Endodermal cell (in vitro differentiated cells): ENCODE measurements at places on chromosomes 3 and 15. TPM values are rescaled to one million over a fixed set of nuclear protein-coding genes. Genes with fewer than 3 reads are reported as not detected.

GRCh38 chr15:37032091-37032775, 68.1 kb downstream of the MEIS2 start:
- no peaks in the 10 kb centered on the region for H3K27me3 ChIP-seq
- H3K36me3 ChIP-seq, result no peaks in the 10 kb centered on the region
- DNase-seq, result no peak
- no peak overlapping the region for H3K4me3 ChIP-seq
- no peak overlapping the region for H3K27ac ChIP-seq

- DNase-seq, result peak; percentile 22
- H3K4me3 ChIP-seq, result no peak overlapping the region
- H3K36me3 ChIP-seq, result no peaks in the 10 kb centered on the region
- H3K4me1 ChIP-seq, result no peaks in the 10 kb centered on the region
These were observed 95.3 kb downstream of the DAPK2 start for GRCh38 chr15:63950911-63951481.

GRCh38 chr3:17481116-17481515, 261.3 kb downstream of the TBC1D5 start:
- H3K4me1 ChIP-seq, result no peaks in the 10 kb centered on the region
- H3K4me3 ChIP-seq, result no peak overlapping the region
- H3K27me3 ChIP-seq, result no peaks in the 10 kb centered on the region

GRCh38 chr15:98427321-98427720, 221.0 kb upstream of the IGF1R start:
- no peak for DNase-seq
- no peak overlapping the region for H3K4me3 ChIP-seq
- H3K27ac ChIP-seq, result no peak overlapping the region
- H3K36me3 ChIP-seq, result no peaks in the 10 kb centered on the region
- no peaks in the 10 kb centered on the region for H3K4me1 ChIP-seq
- H3K27me3 ChIP-seq, result peaks cover 81% of the 10 kb centered on the region

DNA sequence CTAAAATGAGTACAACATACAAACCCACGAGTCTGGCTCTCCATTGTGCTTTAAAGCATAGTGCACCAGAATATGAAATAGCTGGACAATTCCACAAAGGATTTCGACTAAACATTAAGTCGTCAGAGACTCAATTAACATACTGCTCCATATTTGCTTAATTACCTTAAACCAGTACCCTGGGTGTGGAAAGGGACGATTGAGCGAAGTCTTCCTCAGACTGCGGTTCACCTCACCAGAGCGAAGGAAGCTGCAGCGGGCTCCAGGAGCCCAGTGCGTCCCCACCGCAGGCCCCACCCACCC, 218 bp upstream of the TRPC1 start:
- no peaks in the 10 kb centered on the region for H3K36me3 ChIP-seq
- H3K27me3 ChIP-seq, result no peaks in the 10 kb centered on the region
- no peaks in the 10 kb centered on the region for H3K4me1 ChIP-seq
- no peak for DNase-seq

DNA sequence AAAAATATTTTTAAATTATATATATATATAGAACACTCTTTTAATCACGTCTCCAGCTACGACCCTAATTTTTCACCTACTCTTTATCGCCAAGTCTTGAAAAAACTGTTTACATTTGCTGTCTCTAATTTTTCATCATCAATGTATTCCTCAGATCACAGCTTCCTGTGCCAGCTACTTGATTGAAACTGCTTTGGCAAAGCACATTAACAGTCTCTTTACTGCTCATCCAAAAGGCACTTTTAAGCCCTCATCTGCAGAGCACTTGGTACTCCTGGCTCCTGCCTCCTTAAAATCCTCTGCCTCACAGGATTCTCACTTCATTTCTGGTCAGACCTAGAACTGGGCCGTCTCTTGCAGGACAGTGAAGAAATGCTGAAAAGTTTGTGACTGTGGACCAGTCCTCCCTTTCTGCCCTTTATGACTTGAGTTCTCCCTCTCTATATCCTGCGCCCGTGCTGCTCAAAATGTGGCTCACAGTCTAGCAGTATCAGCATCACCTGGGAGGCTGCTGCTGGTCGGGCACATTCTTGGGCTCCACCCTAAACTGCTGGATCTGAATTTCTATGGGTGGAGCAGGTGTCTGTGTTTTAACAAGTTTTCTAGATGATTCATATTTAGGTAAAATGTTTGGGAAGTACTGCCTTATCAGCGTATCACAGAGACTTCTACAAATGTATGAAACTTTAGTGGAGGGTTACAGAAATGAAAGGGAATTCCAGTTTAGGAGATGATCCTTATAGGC, 196.8 kb downstream of the ADAMTSL3 start:
- no peaks in the 10 kb centered on the region for H3K27me3 ChIP-seq
- H3K27ac ChIP-seq, result no peak overlapping the region
- H3K4me1 ChIP-seq, result peaks cover 4% of the 10 kb centered on the region
- H3K4me3 ChIP-seq, result no peak overlapping the region
- DNase-seq, result no peak

DNA sequence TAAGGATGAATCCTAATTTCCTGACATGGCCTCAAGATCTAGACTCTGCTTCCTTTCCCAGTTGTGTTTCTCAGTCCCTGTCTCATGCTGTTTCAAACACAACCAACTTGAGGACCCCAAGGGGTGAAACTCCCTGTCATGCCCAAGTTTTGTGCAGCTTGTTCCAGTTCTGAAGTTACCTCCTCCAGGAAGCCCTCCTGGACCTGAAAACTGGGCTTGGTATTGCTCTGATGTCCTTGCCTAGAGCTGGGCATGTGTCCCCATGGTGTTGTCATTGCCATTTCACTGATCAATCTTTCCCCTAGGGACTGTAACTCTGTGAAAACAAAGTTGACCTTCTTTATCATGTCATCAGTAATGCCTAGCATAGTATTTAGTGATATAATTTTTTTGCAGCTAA, 6.1 kb upstream of the LMOD3 start:
- no peaks in the 10 kb centered on the region for H3K27me3 ChIP-seq
- H3K27ac ChIP-seq, result no peak overlapping the region
- no peak for DNase-seq
- no peaks in the 10 kb centered on the region for H3K36me3 ChIP-seq
- H3K4me1 ChIP-seq, result no peaks in the 10 kb centered on the region

DNA sequence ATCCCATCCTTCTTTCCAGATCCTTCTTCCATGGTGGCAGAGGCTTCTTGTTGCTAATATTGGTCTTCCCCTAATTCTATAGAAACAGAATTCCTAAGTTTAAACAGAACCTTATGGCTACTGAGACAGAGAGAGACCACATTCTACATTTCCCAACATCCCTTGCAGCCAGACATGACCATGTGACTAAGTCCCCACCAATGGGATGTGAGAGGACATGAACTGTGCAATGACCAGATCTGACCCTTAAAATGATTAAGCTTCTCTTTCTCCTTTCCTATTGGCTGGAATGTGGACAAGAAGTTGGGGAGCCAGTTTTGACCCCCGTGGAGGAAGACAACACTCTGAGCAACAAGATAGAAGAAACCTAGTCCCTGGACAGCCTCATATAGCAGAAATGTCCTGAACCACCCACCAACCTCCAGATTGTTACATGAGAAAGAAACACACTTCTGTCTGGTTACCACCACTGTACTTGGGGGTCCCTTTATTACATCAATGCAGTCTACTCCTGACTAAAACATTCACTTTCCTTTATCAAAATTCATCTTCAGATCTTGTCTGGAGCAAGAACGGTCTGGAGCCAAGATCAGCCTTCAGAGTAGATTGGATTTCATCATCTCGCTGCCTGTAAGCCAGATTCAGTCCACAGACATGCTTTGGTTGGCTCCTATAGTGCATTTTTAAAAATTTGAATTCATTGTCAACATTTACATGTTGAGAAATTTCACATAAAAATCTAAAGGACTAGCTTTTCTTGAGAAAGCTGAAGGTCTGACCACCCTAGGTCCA, 183.9 kb downstream of the SHQ1 start:
- H3K4me3 ChIP-seq, result no peak overlapping the region
- no peak for DNase-seq
- no peaks in the 10 kb centered on the region for H3K27me3 ChIP-seq
- no peak overlapping the region for H3K27ac ChIP-seq
- H3K36me3 ChIP-seq, result no peaks in the 10 kb centered on the region

- no peaks in the 10 kb centered on the region for H3K4me1 ChIP-seq
- no peak overlapping the region for H3K27ac ChIP-seq
- DNase-seq, result no peak
These were observed 144.5 kb upstream of the GRM7 start for GRCh38 chr3:6716420-6716819.

DNA sequence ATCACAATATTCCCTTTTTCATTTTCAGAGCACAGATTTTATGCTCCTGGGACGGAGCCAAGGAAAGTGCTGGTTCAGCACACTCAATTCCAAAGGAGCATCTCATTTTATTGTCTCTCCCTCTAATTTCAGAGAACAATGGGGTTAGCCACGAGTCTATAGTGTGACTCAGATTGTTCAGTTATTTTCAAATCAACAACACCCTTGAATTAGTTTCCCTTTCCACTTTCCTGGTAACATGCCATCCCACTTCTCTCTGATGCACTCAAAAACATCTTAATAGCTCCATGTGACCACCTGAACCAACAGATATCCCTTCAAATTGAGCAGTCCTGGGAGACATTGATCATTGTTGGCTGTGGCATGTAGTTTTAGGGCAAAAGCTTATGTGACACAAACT, 389.7 kb upstream of the MDFIC2 start:
- no peaks in the 10 kb centered on the region for H3K36me3 ChIP-seq
- H3K27ac ChIP-seq, result no peak overlapping the region

GRCh38 chr3:172127141-172127540, 87.8 kb downstream of the FNDC3B start:
- H3K27ac ChIP-seq, result no peak overlapping the region
- peaks cover 3% of the 10 kb centered on the region for H3K4me1 ChIP-seq
- peaks cover 80% of the 10 kb centered on the region for H3K36me3 ChIP-seq
- no peaks in the 10 kb centered on the region for H3K27me3 ChIP-seq
- no peak for DNase-seq
- no peak overlapping the region for H3K4me3 ChIP-seq

GRCh38 chr15:60001610-60002527, 2.2 kb upstream of the FOXB1 start:
- H3K4me3 ChIP-seq, result peak overlapping the region; percentile 62
- H3K36me3 ChIP-seq, result no peaks in the 10 kb centered on the region
- H3K4me1 ChIP-seq, result peaks cover 16% of the 10 kb centered on the region

DNA sequence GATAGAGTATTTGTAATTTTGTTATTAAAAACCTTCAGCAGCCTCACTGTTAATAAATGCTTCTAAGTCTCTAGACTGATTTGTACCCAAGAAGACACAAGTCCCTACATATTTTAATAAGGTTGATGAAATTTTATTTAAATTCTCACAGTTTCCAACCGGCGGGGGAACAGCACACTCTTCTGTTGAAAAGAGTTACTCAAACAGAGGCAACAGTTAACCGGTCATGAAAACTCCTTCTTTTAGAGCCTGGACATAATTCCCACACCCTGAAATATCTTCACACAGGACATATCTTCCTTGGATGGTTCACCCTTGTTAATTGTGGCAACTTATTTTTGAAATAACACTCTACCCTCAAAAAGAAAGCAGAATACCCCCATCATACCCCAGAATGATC, 278.8 kb downstream of the FOXP1 start:
- H3K4me3 ChIP-seq, result peak overlapping the region; percentile 82
- H3K27me3 ChIP-seq, result no peaks in the 10 kb centered on the region
- H3K4me1 ChIP-seq, result peaks cover 13% of the 10 kb centered on the region
- H3K36me3 ChIP-seq, result no peaks in the 10 kb centered on the region
- peak overlapping the region; percentile 14 for H3K27ac ChIP-seq

DNA sequence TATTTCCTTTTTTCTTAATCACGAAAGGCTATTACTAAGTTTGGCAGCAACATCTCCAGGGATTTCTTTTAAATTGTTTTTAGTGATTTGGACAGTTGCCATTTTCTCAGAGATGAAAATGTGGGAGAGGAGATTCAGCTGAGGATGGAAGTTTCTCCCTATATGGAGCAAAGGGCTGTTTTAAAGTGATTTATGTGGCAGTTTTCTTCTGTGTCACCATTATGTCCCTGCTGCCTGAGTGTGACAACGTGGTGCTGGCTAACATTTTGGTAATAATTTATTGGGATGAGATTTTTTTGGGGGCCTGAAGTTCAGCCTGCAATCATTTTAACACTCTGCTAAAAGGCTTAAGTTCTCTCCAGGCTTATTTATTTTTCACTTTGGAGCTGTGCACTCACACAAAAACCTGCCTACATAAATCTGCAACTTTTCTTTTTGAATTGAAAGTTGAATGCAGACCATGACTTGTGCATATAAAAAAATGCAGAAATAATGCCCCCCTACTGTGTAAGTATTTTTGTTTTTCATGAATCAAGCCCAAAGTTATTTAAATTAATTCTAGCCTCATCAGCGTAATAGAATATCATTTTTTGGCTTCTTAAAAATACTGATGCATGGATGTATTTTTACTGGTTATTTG, 210.9 kb downstream of the ZIC1 start:
- peak overlapping the region; percentile 80 for H3K27ac ChIP-seq
- no peak overlapping the region for H3K4me3 ChIP-seq
- H3K27me3 ChIP-seq, result no peaks in the 10 kb centered on the region
- H3K4me1 ChIP-seq, result no peaks in the 10 kb centered on the region

GRCh38 chr15:36882487-36883131, 217.7 kb downstream of the MEIS2 start:
- peaks cover 28% of the 10 kb centered on the region for H3K4me1 ChIP-seq
- H3K4me3 ChIP-seq, result peak overlapping the region; percentile 55
- no peak overlapping the region for H3K27ac ChIP-seq
- no peaks in the 10 kb centered on the region for H3K36me3 ChIP-seq
- DNase-seq, result peak; percentile 73

DNA sequence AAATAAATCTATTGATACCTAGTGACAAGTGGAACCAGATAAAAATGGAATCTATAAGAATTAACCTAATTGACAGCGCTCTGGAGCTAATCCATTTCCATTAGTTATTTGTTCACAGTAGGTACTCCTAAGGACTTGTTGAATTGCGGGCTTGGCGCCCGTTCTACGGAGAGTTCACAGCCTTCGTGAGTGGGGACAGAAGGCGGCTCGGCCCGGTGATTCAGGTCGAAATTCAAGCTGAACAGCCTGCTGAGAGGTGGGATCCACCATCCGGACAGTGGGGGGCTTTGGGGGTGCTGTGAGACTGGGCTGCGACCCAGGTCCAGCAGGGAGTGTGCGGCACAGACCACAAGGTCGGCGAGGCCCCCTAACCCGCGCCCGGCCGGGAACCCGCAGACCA, 779 bp upstream of the CTNNB1 start:
- H3K27ac ChIP-seq, result peak overlapping the region; percentile 70
- peak overlapping the region; percentile 79 for H3K4me3 ChIP-seq
- H3K36me3 ChIP-seq, result no peaks in the 10 kb centered on the region
- DNase-seq, result no peak
- no peaks in the 10 kb centered on the region for H3K27me3 ChIP-seq

GRCh38 chr15:89939910-89940309, 27.2 kb upstream of the ARPIN start:
- H3K4me3 ChIP-seq, result no peak overlapping the region
- no peaks in the 10 kb centered on the region for H3K27me3 ChIP-seq
- DNase-seq, result no peak
- no peaks in the 10 kb centered on the region for H3K36me3 ChIP-seq
- no peaks in the 10 kb centered on the region for H3K4me1 ChIP-seq

PTX3 gene
- 0.25 to 2.5 TPM (median 0.51 TPM) in 3 replicates for total RNA-seq

PCYT1A gene
- total RNA-seq, result 22.7 to 32.5 TPM (median 28.5 TPM) in 3 replicates

TMCO5A gene
- not detected in 3 replicates for total RNA-seq

CLDN16 gene
- total RNA-seq, result 0.96 to 1.5 TPM (median 1.1 TPM) in 3 replicates

SPTBN5 gene
- total RNA-seq, result 1.3 and 2.8 TPM in 2 replicates

CLDN11 gene
- total RNA-seq, result 14.7 and 15.3 TPM in 2 replicates

CD86 gene
- not detected in 2 replicates for total RNA-seq
